ENCODE measurements at places on chromosomes 1 and 21.

GRCh38 chr1:182672487-182672836 is 11.9 kb downstream of the RGS8 start:
- no peak for DNase-seq

DNA sequence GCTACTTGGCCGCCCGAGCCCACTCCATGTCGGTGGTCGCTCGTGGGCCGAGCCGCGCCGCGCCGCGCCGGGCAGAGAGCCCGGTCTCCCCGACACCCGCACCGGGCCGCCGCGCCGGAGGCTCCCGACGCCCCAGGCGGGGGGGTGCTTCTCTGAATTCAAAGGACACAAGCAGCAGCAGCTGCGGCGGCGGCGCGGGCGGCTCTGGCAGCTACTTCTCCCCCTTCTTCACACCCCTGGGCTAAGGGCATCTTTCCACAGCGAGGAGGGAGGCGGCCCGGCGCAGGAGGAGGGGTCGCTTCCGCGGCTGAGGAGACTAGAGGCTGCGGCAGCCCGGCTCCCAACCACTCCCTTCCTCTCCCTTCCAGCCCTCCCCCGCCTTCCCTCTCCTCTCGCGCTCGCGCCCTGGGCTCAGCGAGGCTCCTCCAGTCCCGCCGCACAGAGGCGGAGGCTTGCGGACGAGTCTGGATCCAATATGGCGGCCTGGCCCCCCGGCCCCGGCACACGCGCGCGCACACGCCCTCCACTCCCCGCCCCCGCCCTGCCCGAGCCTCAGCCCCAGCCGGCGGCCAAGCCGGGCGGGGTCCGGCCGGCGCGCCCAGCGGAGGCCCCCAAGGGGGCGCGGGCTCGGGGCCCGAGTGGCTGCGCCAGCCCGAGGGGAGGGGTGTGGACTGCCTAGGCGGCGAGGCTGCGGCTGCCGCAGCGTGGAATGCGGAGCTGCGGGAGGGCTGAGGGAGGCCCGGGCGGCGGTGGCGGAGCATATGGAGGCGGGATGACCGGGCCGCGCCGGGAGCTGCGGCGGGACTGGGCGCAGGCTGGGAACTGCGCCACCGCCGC is at the start of gene CDC42BPA:
TSS of gene CDC42BPA (minus strand) at position 477 of the 837 bp plus-strand sequence. CDS start 1,310 bp downstream, outside the sequence.
- DNase-seq = peak; percentile 89

DNA sequence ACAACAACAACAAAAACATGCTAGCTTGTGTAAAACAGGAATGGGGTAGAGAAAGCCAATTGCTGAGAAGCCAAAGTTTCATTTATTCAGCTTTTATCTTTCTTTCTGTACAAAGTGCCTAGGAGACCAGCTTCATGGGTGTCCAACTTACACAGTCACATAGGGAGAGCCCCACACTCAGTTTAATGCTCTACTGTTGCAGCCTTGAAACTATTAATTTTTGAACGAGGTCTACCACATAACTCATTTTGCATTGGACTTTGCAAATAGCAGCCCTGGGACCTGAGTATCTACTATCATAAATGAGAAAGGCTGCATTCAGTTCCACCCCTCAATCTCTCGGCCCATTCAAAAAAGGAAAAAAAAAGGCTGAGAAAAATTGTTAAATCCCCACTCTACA is 98.8 kb downstream of the ZNF644 start:
- DNase-seq = no peak

GRCh38 chr1:173255214-173255813 is 48.2 kb upstream of the TNFSF4 start:
- DNase-seq = no peak

DNA sequence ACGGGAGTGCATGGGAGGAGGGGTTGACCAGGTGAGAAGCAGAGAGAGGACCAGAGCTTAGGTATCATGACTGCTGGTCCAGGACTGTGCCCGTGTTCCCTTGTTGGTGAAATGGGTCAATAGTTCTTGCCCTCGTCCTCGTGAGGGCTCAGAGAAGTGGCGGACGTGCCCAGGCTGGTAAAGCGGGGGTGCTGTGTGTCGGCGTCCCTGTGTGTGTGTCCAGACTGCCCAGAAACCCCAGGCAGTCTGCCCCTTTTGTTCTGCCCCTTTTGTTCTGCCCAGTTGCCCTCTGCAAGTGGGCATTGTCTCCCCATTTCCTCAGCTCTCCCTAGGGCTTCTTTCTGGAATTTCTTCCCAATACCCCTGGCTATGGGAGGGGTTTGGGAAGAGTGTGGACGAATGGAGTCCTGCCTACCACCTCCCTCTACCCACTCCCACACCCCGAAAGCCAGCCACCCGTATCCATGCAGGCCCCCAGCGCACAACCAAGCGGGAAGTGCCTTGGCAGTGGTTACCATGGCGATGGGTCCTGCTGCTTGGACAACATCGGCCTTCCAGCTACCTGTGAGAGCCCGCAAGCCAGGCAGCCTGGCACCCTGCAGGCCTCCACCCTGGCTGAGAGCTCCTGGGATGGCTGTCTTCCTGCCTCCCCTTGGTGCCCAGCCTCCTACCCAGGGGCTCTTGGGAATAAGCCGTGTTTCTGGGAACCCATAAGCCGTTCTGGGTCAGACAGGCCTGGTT is 34.7 kb downstream of the ACOT11 start:
- DNase-seq = no peak

DNA sequence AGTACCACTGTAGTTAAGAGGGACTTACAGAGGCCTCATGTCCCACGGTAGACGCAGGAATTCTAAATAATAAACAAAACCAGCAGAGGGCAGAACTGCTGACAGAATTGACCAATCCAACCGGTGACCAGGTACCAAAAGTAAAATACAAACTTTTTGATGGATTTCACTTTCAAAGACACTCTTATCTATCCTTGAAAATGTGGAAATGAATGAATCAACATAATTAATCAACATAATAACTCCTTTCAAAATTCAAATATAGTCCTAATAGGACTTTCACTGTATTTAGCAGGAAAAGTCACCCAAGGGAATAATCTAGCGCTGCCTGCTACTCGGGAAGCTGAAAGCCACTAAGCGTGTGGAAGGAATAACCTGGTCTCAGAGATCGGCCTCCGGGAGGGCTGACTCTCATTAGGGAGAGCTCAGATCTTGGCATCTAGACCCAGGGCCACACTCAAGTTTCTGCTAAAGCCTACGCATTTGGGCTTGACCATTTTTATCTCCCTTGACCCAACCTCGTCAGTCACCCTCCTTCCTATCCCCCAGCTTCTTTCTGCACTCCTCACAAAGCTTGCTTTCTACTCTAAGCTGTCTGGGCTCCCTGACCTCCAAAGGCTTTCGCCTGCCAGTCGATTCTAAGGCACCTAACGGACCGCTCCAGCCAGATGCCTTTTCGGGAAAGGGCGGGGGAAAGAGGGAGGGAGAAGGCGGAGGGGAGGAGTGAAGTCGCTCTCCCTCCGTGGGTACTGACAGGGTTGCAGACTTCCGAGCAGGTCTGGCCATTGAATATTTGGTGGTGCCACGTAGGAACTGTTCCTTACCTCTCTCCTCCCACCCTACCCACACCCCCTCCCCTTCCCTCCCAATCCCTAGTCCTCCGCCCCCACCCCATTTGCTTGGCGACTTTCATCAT is 1.6 kb downstream of the COL11A1 start:
- peak; percentile 34 for DNase-seq

GRCh38 chr21:36828208-36828607 is 129.3 kb downstream of the SIM2 start:
- DNase-seq = no peak

DNA sequence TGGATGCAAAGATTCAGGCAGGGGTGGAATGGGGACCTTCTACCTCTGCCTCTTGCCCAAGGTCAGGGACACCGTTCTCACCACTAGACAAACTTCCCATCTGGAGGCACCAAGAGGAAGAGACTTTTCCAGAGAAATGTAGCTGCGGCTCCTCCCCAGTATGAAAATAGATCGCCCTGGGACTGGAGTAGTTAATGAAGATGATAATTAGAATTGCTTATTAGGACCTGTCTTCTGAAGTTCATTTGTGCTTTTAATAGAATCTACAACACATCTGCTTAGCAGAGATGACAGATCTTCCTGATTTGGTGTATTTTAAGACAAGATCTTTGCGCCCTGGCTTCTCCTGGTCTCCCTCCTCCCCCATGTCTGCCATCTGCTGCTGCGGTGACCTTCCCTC is 266.6 kb downstream of the KAZN start:
- DNase-seq = no peak

DNA sequence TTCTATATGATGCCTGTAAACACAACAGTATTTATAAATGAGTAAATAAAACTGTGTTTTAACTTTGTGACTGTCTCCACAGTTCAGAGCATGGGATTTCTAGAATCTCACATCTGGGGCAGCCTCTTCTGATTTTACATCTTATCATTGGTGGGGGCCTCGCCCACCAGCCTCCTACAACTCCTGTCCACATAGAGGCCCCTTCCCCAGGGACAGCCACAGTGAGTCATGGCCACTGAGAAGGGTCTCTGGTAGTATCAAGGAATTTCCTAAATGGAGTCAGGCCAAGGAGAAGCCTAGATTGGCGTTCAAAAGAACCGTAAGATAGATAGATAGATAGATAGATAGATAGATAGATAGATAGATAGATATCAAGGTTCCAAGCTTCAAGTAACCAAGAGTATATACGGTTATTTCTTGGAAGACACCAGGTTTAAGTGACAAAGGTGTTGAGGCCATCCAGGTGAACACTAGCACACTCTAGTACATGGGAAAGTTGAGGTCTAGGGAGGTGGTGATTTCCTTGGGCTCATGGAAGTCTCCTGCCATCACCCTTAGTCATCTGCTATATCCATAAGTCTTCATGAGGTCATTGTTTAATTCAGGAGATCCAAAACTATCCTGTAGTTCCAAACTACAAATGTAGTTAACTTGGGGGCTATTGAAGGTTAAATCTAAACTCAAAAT is 121.6 kb downstream of the SYT2 start:
- no peak for DNase-seq

DNA sequence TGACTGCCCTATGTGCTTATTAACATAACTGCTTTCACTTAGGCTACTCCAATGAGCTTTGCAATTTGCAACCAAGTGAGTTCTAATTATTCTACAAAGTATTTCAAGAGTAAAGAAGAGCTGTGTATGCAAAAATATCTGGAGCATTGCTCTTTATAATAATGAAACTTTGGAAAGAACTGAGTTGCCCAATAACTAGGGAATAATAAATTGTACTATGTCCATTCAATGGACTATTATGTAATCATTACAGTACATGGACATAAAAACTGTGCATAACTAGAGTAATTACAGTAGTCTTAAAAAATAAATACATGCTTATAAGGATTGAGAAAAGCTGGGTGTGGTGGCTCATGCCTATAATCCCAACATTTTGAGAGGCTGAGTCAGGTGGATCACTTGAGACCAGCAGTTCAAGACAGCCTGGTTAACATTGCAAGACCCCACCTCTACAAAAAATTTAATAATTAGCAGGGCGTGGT is 70.3 kb upstream of the JAK1 start:
- DNase-seq = no peak

DNA sequence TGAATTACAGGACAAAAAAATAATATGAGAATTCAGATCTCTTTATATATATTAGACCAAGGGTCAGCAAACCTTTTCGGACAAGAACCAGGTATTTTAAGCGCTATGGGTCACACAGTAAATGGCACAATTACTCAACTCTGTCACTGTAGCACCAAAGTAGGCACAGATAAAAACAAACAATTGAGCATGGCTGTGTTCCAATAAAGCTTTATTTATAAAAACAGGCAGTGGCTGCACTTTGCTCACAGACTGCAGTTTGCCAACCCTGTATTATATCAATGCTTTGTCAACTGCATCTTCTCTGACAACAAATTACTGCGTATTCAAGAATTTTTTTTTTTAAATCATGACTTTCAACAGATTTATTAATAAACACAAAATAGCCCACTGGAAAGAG is 29.8 kb downstream of the EDEM3 start:
- DNase-seq = no peak

GRCh38 chr1:17561561-17561985 is 22.1 kb downstream of the ARHGEF10L start:
- peak; percentile 73 for DNase-seq

DNA sequence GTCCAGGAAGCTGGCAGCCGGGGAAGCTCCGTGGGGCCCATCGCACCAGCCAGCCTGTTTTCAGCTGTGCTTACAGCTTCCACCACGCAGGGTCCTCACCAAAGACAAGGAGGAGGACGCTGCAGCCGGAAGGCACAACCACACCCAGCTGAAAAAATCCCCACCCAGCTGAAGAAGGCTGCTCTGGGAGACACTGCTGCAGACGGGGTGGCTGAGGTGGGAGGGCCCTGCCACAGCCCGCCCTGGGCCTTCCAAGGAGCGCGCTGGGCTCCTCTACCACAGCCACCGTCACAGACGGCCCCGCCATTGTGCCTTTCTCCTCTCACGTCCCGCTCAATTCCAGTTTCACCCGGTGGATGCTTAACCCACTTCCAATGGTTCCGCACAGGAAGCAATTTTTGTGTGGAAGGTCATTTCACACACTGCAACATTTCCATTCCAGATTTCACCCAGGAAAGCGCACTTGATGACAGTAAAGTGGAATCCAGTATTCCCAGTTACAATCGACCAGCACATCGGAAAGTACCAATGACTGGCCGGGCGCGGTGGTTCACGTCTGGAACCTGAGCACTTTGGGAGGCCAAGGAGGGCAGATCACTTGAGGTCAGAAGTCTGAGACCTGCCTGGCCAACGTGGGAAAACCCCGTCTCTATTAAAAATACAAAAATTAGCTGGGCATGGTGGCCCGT is 47.9 kb downstream of the NPHP4 start:
- DNase-seq = peak; percentile 36

DNA sequence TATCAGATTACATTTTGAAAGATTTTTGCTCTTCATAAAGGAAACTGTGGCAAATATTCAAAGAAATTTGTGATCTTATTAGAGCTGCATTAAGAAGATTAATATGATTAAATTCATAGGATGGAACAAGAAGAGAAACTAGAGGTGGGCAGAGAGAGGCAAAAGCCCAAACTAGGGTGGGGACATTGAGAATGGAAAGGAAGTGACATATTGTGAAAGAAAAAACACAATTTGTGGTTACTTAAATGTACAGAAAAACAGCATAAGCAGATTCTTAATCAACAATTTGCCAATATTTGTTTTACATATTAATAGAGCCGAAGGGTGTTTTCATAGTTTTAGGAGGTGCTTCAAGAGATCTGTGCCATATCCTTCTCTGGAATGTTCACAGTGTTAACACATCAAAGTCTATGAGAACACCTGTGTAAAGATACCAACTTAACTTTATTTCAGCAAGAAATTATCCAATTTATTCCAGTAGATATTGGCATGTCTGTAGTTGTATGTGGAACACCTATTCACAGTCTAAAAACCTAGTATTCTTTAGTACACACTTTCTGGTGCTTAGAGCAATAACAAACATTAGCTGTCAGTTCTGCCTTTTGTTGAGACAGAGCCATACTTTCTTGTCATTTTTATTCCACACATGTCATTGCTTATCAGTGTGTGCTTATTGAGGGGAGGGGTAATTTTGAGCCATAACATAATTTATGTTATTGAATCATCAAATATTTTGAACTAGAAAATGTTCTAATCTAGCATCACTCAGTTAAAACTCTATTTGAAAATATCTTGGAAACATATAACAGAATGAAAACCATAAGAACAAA is 401.5 kb downstream of the PTPRC start:
- DNase-seq = no peak

DNA sequence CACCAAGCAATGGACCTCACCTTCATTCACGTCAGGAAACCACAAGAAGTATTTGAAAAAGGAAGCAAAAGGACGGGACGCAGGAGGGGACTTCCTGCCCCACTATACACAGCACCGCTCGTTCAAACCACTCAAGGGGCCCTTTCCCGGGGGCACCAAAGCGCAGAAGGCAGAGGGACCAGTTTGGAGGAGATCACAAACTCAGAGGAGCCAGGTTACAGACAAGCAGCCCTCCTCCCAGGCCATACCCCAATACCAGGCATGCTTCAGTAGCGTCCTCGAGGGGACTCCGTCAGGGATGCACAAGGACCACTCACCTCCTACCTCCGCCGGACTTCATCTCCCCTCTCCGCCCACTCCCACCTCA is 685 bp downstream of the CRTC2 start:
- no peak for DNase-seq
